Activated naive CD4-positive, alpha-beta T cell treated with anti-CD3 and anti-CD28 coated beads, Interleukin-2, amount 10 ng/mL, durations not matched to agents 7 days and 5 days (primary cell): ENCODE measurements at places on chromosomes 1 and 21.

DNA sequence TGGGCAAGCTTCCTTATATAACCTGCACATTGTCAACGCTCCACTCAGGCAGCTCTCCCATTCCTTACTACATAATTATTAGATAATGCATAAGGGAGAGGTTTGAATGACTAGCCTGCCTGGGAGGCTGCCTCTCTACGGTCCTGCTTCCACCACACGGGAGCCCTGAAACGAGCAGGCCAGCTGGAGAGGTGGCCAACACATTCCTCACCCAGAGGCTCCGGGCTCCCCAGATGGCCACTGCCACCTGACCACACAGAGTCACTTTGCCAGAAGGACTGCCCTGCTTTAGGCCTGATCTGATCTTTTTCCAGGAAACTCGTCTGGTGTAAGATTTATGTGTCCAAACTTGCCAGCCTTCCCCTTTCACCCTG lies 27.9 kb downstream of the HIVEP3 start:
- DNase-seq: no peak
- H3K36me3 ChIP-seq: no peaks in the 10 kb centered on the region
- H3K4me1 ChIP-seq: peaks cover 66% of the 10 kb centered on the region
- peak overlapping the region; percentile 93 for H3K27ac ChIP-seq
- H3K4me3 ChIP-seq: peak overlapping the region; percentile 73

- no peaks in the 10 kb centered on the region for H3K36me3 ChIP-seq
- H3K27ac ChIP-seq: no peak overlapping the region
- H3K4me3 ChIP-seq: no peak overlapping the region
- H3K27me3 ChIP-seq: no peaks in the 10 kb centered on the region
- no peak for DNase-seq
These were observed 1038.3 kb downstream of the AMY1C start for GRCh38 chr1:104787866-104788510.

DNA sequence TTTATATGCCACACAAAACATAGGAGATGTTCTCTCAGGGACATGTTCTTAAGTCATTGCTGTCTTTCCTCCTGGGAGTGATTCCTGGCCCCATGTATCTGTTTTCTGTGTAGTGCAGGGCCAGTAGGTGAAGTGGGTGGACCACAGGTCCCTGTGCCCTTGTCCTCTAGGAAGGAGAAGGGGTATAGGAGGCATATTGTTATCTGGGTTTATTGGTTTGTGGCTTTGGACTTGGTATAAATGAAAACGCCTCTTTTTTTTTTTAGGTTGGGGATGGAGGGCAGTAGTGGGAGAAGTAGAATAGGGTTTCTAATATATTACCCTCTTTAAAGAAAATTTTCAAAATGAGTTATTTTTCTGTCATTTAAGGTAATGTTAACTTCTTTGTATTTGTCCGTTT lies 29.4 kb downstream of the DYRK1A start:
- H3K27ac ChIP-seq: no peak overlapping the region
- H3K4me3 ChIP-seq: no peak overlapping the region
- no peaks in the 10 kb centered on the region for H3K27me3 ChIP-seq
- peaks cover 68% of the 10 kb centered on the region for H3K4me1 ChIP-seq
- H3K36me3 ChIP-seq: peaks cover 18% of the 10 kb centered on the region

- no peaks in the 10 kb centered on the region for H3K4me1 ChIP-seq
- DNase-seq: no peak
- peaks cover 5% of the 10 kb centered on the region for H3K27me3 ChIP-seq
- no peak overlapping the region for H3K27ac ChIP-seq
- H3K36me3 ChIP-seq: no peaks in the 10 kb centered on the region
- no peak overlapping the region for H3K4me3 ChIP-seq
These were observed 77.7 kb upstream of the TMEM51 start for GRCh38 chr1:15075817-15076216.

- H3K4me3 ChIP-seq: no peak overlapping the region
- peak; percentile 54 for DNase-seq
- H3K27me3 ChIP-seq: no peaks in the 10 kb centered on the region
- H3K36me3 ChIP-seq: peaks cover 5% of the 10 kb centered on the region
- H3K4me1 ChIP-seq: peaks cover 64% of the 10 kb centered on the region
- peak overlapping the region; percentile 87 for H3K27ac ChIP-seq
These were observed 23.1 kb upstream of the TNFRSF1B start for GRCh38 chr1:12143631-12144155.

GRCh38 chr1:229887043-229887822 lies 179.8 kb upstream of the GALNT2 start:
- H3K27me3 ChIP-seq: peaks cover 28% of the 10 kb centered on the region
- no peaks in the 10 kb centered on the region for H3K36me3 ChIP-seq
- no peak for DNase-seq
- no peak overlapping the region for H3K27ac ChIP-seq

DNA sequence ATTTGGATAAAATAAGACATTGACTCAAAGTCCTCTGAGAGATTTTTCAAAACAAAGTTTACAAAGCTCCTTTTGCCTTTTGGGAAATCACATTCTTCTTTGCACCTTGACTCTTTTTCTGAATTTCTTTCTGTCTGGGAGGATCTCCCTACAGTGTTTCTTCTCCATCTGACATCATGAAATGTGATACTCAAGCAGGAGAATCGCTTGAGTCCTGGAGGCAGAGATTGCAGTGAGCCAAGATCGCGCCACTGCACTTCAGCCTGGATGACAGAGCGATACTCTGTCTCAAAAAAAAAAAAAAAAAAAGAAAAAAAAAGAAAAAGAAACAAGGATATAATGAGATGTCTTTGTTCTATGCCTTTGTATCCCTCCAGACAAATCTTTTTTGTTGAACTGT lies 13.3 kb upstream of the GRIK1 start:
- no peak overlapping the region for H3K27ac ChIP-seq
- H3K4me3 ChIP-seq: no peak overlapping the region
- H3K4me1 ChIP-seq: no peaks in the 10 kb centered on the region
- H3K36me3 ChIP-seq: no peaks in the 10 kb centered on the region
- H3K27me3 ChIP-seq: no peaks in the 10 kb centered on the region
